ENCODE measurements at places on chromosomes 11 and 22.

GRCh38 chr11:77201370-77201769, 73.3 kb downstream of the MYO7A start:
- DNase-seq: no peak

DNA sequence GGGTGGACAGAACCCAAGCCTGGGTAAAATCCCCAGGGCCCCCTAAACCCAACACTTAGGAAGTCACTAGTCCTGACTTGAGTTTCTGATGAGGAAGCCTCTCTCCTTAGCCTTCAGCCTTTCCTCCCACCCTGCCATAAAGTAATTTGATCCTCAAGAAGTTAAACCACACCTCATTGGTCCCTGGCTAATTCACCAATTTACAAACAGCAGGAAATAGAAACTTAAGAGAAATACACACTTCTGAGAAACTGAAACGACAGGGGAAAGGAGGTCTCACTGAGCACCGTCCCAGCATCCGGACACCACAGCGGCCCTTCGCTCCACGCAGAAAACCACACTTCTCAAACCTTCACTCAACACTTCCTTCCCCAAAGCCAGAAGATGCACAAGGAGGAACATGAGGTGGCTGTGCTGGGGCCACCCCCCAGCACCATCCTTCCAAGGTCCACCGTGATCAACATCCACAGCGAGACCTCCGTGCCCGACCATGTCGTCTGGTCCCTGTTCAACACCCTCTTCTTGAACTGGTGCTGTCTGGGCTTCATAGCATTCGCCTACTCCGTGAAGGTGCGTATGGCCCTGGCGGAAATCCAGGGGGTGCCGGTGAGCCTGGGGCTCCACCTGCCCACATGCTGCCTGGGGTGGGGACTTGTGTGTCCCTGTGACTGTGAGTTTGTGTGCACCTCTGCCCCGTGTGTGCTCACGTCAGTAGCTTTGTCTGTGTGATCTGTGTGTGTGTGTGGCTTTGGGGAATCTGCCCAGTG, at the start of gene IFITM1:
Gene IFITM1, plus strand, starts transcription at position 254 of the 767 bp plus-strand sequence. Its CDS starts 131 bp downstream, at position 385.
- no peak for DNase-seq

DNA sequence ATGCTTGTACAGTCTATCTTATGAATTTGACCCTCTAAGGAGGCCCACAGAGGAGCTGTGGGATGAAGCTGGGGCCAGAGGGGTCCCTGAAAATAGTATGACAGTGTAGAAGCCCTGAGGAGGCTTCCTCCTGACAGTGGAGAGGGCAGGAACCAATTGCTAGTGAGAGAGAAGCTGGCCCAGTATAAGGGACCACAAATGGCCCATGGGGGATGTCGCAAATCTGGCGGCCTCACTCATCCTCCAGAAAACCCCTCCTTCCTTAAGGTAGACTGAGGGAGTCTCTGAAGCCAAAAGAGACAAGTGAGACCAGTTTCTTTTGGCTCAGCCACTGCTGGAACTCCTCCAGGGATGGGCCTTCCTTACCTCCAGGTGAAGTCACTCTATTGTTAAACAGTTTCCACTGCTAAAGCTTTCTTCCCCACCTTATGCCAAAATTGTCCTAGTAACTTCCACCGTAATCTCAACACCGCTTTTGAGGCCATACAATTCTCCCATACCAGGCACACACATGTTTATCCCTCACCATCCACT, 17.8 kb upstream of the CASTOR1 start:
- DNase-seq: no peak

DNA sequence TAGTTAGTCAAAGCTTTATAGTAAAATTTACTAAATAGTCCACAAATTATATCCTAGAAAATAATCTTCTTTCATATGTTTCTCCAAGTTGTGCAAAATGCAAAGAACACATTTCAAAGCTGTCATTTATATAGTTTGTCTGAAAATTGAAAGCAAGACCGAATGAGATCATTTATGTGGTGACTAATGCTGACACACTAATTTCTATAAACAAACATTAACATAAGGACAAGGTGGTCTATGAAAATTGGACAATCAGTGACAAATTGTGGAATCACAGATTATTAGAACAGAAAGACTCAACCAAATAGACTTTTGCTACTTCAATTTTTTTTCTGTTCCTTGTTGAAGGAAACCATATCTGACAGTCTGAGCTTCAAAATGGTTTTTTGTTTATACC, 1056.1 kb downstream of the LRRC4C start:
- no peak for DNase-seq

GRCh38 chr11:48094643-48095339, 114.4 kb downstream of the PTPRJ start:
- no peak for DNase-seq

DNA sequence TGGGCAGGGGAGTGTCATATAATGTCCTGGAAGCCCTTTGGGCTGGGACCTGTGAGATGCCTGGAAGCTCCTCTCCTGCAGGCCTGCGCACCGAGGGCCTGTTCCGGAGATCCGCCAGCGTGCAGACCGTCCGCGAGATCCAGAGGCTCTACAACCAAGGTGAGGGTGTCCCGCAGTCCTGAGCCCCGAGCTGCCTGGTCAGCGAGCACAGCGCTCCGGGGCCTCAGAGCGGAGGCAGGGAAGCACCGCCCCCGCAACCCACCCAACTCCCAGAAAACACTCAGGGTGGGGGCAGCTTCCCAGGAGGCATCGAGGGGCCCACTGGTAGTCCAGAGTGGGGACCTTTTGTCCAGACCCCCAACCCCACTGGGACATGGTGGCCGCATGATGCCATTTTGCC, 95.5 kb downstream of the ARHGAP8 start:
- no peak for DNase-seq

DNA sequence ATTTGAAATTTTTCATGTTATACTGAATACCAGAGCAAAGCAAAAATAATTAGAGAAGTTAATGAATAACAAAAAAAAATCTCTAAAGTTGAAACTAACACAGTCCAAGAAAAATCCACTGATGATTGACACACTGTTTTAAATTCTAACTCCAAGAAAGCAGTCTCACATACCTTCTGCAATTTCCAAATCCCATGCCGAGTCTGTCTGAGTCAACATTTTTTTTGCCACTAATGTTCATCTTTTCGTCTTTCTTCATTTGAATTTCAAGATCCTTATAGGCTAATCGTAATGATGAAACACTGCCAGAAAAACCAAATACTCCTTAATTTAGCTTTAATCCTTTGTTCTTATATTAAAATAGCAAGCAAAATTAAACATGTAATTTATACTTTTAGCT, 39.5 kb downstream of the ARFGAP3 start:
- no peak for DNase-seq

DNA sequence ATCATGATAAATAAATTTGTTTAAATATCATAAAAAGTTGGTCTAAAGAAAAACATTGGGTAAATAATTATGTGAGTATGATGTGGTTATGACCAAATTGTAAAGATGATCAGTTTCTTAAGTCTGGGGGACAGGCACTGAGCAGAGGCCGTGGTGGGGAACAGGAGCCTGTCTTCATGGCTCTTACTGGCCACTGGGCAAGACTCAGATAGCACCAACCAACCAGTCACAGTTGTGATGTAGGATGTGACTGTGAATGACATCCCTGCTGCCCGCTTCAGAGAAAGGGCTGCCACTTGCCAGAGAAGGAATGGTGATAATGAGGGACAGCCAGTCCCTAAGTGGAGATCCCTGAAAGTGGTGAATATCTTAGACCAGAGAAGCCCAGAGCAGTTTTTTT, 7.0 kb downstream of the PTPRJ start:
- no peak for DNase-seq

GRCh38 chr11:81211050-81211449, 1522.6 kb downstream of the FAM181B start:
- no peak for DNase-seq

- DNase-seq: no peak
These were observed 72.4 kb upstream of the BIRC3 start for GRCh38 chr11:102244681-102245409.

DNA sequence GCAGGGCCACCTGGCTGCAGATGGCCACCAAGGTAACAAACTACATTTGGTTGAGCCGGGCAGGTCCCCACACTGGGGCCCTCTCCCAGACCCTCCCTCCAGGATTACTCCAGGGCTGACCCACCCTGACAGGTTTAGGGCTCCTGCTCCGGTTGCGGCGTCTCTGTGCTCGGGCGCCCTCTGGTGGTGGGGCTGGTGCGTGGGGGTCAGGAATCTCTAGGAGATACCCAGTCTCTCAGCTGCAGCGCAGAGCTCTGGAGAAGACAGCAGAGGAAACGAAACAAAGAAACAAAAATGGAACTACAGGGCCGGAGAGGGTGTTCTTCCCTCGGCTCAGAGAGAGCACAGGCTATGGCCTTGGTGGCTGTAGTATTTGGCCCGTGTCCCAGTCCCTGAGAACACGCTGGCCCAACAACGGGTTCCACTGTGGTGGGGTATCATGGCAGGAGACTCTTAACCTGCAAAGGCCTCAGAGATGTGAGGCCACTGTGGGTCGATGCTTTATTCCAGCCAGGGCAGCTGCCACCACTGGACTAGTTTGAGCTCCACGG, 2.4 kb downstream of the C11orf96 start:
- DNase-seq: no peak

DNA sequence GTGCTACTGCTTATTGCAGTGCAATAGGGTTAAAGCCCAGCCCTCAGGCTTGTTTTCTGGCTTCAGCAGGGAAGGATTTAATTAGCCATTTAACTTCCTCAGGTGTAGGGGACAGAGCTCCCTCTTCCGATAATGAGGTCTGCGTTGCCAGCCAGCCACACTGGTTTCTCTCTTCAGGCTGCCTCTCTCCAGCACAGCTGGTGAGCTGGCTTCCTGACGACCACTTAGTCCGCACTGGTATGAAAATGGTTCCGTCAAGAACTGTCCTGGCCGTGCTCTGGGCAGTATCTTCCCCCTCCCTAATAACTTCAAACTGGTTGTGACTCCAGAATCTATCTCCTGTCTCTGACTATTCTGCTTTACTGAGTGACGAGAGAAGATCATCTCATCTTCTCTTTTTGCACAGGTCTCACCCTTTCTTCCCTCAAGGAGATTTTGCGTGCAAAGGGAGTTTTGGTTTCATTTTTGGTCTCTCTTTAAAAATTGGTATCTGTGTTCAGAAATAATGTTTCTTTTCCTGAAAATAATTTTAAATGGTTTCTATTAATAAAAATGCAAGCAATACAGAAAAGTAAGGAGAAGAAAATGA, 49.2 kb downstream of the CNTN5 start:
- DNase-seq: no peak

GRCh38 chr11:84642500-84642899, 984.6 kb downstream of the DLG2 start:
- no peak for DNase-seq

GRCh38 chr11:130772266-130773227, 143.7 kb downstream of the SNX19 start:
- DNase-seq: no peak

GRCh38 chr11:110492321-110492685, 62.6 kb downstream of the FDX1 start:
- DNase-seq: no peak

GRCh38 chr22:28442711-28443525, 236.7 kb downstream of the TTC28 start:
- no peak for DNase-seq

GRCh38 chr11:44607987-44608386, 42.5 kb downstream of the CD82 start:
- no peak for DNase-seq

DNA sequence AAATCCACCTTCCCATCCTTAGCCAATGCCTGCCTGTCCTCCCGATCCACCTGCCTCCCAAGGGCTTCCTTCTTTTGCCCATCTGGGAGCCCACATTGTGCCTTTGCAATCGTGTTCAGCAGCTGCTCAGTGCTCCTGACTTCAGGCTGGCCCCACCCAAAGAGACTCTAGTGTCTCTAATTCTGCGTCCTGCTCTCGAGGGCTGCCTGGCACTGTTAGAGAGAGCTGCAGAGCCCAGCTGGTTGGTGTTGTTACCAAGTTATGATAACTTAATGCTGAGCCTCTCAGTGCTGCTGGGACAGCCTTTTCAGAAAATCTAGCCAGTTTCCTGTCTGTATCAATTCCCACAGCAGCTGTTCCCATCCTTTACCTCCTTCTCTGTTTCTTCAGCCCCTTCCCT, 69.1 kb downstream of the MICAL2 start:
- no peak for DNase-seq

- DNase-seq: no peak
These were observed 323.7 kb upstream of the NARS2 start for GRCh38 chr11:78898266-78898775.

DNA sequence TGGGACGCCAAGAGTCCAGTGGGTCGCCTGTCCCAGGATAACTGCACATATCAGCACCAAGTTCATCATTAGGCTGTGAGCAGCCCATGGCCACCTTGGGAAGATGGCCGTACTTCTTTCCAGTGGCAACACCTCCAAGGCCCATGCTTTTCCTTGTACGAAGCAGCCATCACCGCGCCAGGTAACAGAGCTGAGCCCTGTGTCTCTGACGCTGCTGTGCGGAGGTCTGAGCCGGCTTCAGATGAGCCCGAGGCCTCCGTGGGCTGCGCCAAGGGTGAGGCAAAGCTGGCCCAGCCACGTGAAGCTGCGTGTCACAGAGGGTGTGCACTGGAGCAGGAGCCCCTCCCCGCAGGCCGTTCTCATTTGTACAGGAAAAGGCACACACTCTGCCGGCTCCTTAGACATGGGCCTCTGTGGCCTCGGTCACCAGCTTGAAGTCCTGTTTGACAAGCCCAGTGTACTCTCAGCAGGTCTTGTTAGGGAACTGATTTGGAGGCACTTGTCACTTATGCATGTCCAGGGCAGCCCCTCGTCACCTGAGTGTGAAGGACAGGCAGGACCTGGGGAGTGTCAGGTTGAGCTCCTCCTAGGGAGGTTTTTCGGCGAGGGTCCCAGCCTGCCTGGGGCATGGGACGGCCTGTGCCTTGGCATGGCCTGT, 401.5 kb downstream of the TBC1D22A start:
- no peak for DNase-seq

DNA sequence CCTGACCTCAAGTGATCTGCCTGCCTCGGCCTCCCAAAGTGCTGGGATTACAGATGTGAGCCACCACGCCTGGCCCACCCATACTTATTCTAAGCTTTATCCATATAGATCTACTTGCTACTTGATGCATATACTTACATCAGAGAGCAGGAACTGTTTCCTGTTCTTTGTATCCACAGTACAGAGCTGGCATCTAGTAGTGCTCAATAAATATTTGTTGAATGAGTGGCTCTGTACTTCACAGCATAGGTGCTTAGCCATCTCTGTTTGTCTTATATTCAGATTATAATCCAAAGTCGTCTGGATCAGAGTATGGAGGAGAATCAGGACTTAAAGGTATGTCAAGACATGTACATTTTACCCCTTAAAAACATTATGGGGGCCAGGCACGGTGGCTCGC, 38.6 kb upstream of the DLAT start:
- no peak for DNase-seq

DNA sequence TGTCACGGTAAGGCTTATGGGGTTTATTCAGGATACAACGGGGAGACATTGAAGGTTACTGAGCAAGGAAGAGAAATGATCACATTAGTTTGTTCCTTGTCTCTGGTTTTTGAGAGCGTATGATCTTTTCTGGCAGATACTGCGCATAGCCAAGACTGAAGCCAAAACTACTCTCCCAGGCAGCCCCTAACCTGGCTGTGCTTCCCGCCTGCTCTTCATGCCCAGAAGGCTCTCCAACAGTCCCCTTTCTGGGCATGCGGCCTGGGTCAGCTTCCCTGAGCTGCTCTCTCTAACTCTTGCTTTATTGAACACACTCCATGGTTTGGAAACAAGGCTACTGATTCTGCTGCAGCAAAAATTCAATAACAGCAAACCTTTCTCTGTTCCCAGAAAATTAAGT, 306.6 kb downstream of the BUD13 start:
- peak; percentile 75 for DNase-seq

- no peak for DNase-seq
These were observed 126.4 kb upstream of the RASSF10 start for GRCh38 chr11:12882670-12883069.

Measured in spinal cord (tissue), 10 donors.